ENCODE measurements at places on chromosomes 2 and 18.

DNA sequence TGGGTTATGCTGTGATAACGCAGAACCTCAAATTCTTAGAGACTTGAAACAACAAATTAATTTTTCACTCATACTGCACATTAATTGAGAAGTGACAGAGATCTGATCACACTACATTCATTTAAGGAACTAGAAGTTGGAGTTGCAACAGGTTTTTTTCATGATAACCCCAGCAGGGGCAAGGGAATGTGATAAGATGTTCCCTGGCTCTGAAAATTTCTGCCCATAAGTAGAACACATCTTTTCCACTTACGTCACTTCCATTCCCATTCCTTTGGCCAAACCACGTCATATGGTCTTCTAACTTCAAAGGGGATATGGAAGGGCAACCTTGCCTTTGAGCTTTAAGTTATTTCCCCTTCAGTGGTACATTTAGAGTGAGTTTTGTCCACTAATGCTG lies 29.7 kb upstream of the PSME4 start:
- DNase-seq, result no peak

DNA sequence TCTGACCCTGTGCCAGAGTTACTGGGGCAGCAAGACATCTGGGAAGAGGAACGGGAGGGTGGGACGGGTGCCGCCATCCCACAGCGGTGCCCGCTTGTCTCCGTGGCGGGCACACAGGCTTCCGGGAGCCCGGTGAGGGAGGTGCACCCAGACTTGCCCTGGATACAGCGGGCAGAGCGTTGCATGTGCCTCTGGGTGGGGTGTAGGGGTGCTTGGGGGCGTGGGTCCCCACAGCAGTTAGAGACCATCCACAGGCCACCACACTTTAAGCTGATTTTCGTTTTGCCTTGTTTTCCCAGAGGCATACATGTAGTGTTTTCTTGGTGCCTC lies 45.1 kb downstream of the SH3BP4 start:
- DNase-seq, result no peak

GRCh38 chr18:3340682-3341097 lies 78.8 kb downstream of the MYL12B start:
- DNase-seq, result no peak

DNA sequence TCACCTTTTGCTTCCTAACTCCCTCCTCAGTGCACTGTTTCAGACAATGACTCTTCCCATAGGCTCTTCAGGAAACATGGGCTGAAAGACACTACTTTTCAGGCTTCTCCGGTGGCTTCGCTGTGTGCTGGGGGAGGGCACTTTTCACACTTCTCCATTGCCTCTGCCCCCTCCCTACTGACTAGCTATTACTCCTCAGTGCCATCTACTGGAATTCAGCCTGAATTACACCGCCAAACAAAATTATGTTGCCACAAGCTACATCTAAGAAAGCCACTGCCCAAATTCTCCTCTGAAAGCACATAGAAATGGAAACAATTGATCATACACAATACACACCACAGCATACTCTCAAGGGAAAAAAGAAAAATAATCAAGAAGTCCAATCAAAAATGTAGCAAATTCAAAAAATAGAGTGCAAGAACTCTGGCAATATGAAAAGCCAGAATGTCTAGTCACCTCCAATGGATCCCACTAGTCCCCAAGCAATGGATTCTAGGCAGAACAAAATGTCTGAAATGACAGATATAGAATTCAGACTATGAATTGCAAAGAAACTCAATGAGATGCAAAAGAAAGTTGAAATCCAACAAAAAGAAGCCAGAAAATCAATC lies 1139.4 kb upstream of the GYPC start:
- DNase-seq, result no peak

DNA sequence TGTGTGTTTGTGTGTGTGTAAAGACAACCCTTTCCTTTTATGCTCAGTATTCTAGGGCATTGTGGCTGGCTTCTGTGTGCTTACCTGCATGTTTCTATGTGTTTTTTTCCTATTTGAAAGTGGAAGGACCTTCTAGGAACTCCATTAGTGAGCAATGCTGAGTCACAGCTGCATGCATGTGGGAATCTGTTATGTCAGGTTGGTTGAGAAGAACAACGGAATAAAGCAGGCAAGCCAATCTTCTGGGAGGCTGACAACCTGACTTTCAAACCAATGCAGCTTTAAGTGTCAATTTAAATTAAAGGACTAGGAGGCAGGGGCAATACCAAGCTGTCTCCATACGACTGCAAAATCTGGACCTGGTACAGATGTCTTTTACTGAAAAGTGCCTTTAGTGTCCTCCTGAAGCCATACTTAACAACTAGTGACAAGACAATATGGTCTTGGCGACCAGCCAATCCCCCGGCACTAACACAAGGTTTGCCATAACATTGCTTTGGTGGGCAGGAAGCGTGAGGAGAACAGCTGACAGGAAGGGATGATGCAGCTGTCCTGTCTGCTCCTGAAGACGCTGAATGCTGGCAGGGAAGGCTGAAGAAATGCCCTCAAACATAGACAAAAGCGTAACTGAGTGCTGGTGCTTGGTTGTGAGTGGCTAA lies 514.7 kb upstream of the CDH7 start:
- no peak for DNase-seq

GRCh38 chr2:196176142-196176738 lies 4.9 kb upstream of the STK17B start:
- peak; percentile 73 for DNase-seq

DNA sequence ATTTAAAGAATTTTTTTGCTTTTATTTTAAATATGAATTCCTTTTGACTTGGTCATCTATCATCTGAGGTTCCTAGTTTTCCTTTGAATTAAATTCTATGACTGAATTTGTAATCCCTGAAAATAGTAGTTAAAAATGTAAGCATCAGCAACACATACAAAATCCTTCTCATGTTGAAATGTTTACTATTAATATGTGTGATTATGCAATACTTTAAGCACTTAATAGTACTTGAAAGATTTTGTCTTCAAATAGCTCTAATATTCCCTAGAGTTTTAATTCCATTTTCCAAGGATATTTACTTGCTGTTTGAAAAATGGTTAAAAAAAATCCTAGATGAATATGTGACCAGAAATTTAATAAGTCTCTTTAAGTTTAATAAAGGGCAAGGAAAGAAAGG lies 26.6 kb upstream of the SPATS2L start:
- no peak for DNase-seq

GRCh38 chr2:121427187-121427689 lies 103.4 kb upstream of the RNU4ATAC start:
- DNase-seq, result no peak

DNA sequence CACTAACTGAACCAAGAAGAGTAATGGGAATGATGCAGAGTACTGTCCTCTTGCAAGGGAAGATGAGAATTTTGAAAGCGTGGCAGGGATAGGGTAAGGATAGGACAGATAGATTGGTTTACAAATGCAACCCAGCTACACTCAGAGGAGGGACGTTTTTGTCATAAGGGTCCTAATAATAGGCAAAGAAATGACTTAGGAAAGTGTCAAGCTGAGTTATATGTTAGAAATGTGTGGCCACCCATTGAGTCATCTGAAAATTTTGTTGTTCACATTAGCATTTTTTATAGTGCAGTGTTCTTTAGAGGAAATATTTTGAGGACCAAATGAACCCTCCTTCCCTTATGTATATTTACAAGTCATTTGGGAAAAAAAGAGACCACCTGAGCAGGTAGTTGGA lies 137.5 kb downstream of the PHLPP1 start:
- DNase-seq, result no peak

Measured in activated naive CD4-positive, alpha-beta T cell treated with anti-CD3 and anti-CD28 coated beads, Interleukin-2, amount 50 U/mL, for 16 hours (primary cell).